Right cardiac atrium (tissue), 5 donors: ENCODE measurements at places on chromosomes 7 and 10.
A peak's percentile ranks its signal among the peaks of the same experiment; 100 is the strongest.

GRCh38 chr10:27242951-27243551, 2.5 kb upstream of the ACBD5 start:
- DNase-seq, result peak; percentile 72

GRCh38 chr7:77501192-77501515, 35.9 kb upstream of the PTPN12 start:
- no peak for DNase-seq

- DNase-seq, result no peak
Observed at GRCh38 chr10:24462889-24463552, 254.1 kb downstream of the KIAA1217 start.

GRCh38 chr7:151550656-151551286, 31.1 kb upstream of the RHEB start:
- no peak for DNase-seq

GRCh38 chr7:77254915-77255314, 55.3 kb upstream of the FGL2 start:
- DNase-seq, result no peak

- DNase-seq, result no peak
Observed at GRCh38 chr7:2079332-2080059, 153.2 kb downstream of the MAD1L1 start.

- DNase-seq, result no peak
Observed at GRCh38 chr7:64951250-64951848, 39.5 kb downstream of the ZNF117 start.

GRCh38 chr7:36762394-36762793, 38.1 kb upstream of the AOAH start:
- DNase-seq, result no peak

DNA sequence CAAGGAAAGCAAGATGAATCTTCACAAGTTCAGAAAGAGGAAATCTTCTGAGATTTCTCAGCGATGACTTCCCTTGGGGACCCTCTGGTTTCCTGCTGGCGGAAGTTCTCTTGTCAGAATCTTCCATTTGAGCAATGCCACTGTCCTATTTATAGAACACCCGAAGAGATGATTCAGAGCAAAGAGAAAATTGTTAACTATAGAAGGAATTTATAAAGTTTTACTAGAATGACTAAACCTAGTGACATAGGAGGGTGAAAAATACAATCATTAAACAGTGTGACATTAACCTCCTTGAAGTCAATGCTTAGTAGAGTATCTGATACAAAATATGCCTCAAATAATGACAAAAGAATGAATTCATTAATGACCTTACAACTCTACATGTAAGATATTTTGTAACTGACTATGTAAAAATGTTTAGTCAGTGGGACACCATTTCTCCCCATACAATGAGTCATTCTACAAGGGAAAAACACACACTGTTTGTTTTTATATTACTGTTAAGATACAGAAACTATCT, 206.5 kb upstream of the CNTNAP2 start:
- no peak for DNase-seq

DNA sequence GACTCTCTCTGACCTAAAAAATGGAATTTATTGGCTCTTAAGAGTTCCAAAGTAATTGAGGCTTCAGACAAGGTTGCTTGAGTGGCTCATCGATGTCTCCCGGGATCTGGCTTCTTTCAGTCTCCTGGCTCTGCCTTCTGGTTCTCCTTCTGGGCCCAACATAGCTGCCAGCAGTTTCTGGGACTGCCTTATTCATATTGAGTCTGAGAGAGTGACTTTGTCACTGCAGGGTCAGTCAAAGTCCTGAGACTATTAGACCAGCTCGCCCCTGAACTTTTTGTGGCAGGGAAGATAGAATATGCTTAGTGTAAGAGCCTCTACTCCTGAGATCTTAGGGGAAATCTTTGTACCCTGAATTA, 94.0 kb downstream of the MMRN2 start:
- DNase-seq, result peak; percentile 28

DNA sequence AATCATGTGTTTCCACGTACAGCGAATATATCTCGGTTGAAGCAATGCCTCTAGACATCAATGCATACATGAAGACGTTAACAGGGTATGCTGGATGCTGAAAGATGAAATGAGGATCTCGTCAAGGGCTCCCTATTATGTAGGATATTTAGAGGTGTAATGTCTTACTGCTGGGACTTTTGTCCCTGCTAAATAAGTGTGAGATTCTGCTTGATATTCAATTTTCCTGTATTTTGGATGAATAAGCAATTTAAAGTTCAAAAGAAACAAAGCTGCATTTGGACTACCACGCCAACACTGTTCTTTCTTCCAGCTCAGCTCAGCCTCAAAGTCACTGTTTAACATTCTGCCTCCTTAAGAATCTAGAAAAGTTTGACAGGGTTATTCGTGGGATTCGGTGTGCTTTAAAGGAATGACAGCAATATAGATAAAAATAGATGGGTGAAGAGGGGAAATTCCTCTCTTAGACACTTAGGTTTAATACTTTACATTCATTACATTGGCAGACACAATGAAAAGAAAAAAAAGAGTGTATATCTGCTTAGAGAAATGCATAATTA, 110.1 kb upstream of the RHEB start:
- DNase-seq, result no peak

- DNase-seq, result no peak
Observed at GRCh38 chr10:61765176-61766087, 102.7 kb downstream of the CABCOCO1 start.

- no peak for DNase-seq
Observed at GRCh38 chr10:29959586-29959985, 99.8 kb downstream of the JCAD start.

DNA sequence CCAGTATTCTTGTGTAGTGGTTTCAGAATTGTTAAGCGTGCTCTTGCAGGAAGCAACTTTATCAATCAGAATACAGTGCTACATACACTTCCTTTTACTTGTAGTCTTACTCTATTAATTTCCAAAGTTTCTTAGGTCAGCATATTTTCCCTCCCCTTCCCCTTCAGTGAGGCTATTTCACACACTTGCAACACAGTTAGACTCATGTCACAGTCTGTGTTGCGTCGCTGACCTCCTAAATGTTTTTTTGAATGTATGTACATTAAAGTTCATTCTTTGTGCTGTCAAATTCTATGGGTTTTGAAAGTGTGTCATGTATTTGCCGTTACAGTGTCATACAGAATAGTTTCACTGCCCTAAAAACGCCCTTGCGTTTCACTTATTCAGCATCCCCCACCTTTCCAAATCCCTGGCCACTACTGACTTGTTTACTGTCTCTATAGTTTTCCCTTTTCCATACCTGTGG, 5.4 kb upstream of the HKDC1 start:
- no peak for DNase-seq
